ENCODE measurements at places on chromosomes 3 and 15.
A peak's percentile ranks its signal among the peaks of the same experiment; 100 is the strongest.

- no peaks in the 10 kb centered on the region for H3K4me1 ChIP-seq
- H3K27me3 ChIP-seq: no peaks in the 10 kb centered on the region
- no peak overlapping the region for H3K27ac ChIP-seq
- DNase-seq: no peak
These were observed 1136.1 kb downstream of the OTOL1 start for GRCh38 chr3:162632672-162633071.

DNA sequence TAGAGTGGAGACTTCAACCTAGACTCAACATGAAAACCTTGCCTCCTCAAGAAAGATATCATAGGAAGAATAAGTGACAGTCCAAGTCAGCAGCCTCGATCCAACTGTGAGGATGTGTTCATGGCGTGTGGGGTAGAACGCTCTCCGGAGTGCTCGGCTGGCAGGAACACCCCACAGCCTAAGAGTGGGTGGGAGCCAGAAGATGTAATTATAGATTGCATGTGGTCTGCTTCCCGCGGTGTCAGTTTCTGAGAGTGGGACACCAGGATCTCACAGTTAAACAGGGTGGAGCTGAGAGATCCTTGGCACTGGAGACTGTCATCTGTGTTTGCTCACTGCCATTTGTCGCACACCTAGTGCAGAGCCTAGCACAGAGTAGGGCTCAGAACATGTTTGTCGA, 158.0 kb downstream of the CTNNB1 start:
- H3K27me3 ChIP-seq: no peaks in the 10 kb centered on the region
- no peak for DNase-seq
- H3K27ac ChIP-seq: no peak overlapping the region

DNA sequence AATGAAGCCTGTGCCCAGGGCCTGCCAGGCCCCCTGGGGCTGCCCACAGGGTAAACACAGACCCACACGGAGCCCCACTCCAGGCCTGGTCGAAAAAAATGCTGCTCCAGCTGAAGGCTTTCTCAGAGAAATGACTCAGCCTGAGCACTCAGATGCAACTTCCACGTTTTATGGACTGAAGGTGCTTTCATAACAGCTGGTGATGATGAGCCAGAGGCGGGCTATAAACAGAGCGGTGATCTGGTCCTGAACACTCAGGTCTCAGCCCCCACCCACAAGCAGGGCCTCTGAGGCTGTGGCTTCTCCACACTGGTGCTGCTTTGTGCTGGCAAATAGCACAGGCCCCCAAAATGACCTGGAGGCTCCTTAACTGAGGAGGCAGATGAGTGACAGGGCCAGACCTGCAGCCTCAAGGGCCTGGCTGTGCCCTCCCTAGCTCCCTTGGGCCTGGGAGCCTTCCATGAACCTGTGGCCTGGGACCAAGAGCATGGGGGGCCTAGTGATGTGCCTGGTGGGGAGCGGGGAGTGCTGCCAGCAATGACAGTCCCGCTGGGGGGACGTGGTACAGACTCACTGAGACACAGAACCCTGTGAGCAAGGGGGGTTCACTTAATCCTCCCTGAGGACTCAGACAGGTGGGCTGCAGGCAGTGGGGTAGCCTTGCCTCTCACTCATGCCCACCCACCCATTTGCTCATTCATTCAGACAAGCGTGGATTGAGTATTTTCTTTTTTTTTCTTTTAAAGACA, 23.0 kb upstream of the FURIN start:
- H3K27ac ChIP-seq: no peak overlapping the region
- no peaks in the 10 kb centered on the region for H3K27me3 ChIP-seq
- H3K4me1 ChIP-seq: peaks cover 14% of the 10 kb centered on the region
- no peaks in the 10 kb centered on the region for H3K36me3 ChIP-seq
- H3K4me3 ChIP-seq: no peak overlapping the region
- DNase-seq: peak; percentile 31

- no peak for DNase-seq
- no peak overlapping the region for H3K27ac ChIP-seq
- H3K4me3 ChIP-seq: no peak overlapping the region
- no peaks in the 10 kb centered on the region for H3K27me3 ChIP-seq
These were observed 51.1 kb downstream of the SYNM start for GRCh38 chr15:99155961-99156443.

- no peak overlapping the region for H3K4me3 ChIP-seq
- no peaks in the 10 kb centered on the region for H3K27me3 ChIP-seq
- peaks cover 71% of the 10 kb centered on the region for H3K36me3 ChIP-seq
- DNase-seq: no peak
- H3K4me1 ChIP-seq: peaks cover 14% of the 10 kb centered on the region
These were observed 43.2 kb upstream of the PTPN23 start for GRCh38 chr3:47337656-47338055.

DNA sequence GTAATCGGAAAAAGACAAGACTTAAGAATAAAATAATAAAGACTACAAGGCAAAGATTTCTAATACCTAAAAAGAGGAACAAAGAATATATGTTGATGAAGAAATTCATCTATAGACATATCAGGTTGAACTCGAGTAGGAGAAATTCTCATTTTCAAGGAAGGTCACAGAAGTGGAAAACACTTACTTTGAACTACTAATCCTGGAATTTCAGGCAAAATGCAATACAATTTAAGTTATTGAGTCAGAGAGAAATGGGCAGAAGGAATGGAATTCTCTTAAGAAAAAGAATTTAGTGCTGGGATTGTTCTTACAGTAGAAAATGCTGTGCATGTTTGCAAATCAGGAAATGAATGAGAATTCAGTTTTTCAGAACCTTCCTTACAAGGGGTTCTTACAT, 135.9 kb upstream of the TGFBR2 start:
- no peak for DNase-seq
- no peaks in the 10 kb centered on the region for H3K27me3 ChIP-seq
- no peak overlapping the region for H3K27ac ChIP-seq
- H3K4me1 ChIP-seq: no peaks in the 10 kb centered on the region
- H3K4me3 ChIP-seq: no peak overlapping the region
- no peaks in the 10 kb centered on the region for H3K36me3 ChIP-seq

Measured in natural killer cell (primary cell).